Activated gamma-delta T cell treated with anti-CD3 and anti-CD28 coated beads, Interleukin-2, amount 50 U/mL, for 16 hours (primary cell): ENCODE measurements at places on chromosomes 12 and 14.

- no peak for DNase-seq
Measured at GRCh38 chr12:71684081-71684480, 1.8 kb upstream of the TMEM19 start.

DNA sequence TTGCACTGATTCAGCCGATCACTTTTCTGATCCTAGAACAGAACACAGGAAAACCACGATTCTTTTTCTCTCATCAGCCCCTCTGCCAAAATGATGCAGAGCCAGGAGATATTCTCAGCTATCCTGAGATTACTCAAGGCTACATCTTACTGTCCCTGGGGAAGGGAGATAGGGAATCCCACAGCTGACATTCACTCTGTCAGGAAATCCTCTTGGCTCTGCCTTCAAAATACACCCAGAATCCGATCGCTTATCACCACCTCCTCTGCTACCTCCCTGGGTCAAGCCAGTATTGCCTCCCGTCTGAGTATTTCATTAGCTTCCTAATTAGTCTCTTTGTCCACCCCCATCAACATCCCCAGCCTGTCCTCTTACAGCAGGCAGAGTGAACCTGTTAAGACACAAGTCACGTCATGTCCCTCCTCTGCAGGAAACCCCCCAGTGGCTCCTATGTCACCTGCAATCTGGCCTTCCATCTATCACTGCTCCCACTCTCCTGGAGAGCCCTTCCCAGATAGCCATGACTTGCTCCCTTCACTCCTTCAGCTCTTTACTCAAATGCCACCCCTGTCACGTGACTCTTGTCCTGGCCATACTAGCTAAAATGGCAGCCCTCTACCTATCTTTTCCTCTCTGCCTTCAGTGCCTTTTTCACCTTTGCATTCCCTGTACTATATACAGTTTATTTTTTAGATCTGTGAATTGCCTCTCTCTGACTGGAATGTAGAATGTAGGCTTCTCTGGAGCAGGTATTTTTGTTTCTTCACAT is 70.3 kb downstream of the GALNT4 start:
- no peak for DNase-seq

- DNase-seq: no peak
Measured at GRCh38 chr12:76571256-76571655, 11.7 kb upstream of the OSBPL8 start.

GRCh38 chr14:90641615-90642243 is 174.5 kb downstream of the TTC7B start:
- DNase-seq: no peak

DNA sequence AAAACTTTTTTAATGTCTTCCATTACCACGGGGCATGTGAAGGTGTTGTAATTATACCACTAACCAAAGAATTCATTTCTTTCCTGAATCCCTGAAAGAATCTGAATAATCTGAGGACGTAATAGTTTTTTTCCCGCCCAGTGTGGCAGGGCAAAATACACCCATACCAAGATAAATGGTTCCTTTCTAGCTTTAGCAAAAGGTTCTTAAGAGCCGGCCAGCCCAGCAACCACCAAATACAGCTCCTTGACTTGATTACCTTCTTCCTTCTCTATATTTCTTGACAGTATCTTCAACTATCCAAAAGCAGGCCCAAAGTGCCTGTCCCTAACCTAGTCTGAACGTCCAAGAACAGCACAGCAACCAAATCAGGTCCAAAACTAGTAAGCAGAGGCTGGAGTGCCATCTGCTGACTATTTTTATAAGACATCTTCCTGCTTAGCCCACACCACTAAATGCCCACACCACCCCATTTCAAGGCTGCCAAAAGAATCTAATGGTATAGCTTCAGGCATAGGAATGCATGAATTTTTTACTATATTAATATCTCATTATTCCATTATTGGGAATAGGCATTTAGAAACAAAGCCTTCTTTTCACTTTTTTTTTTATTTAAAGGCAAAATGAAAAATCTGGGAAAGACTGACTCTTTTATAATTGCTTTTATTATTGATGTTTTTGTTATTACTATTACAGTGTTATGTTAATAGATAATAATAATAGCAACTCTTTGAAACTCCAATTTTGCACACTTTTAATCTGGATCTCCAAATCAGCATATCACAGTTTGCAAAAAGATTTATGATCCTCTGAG is 524.4 kb downstream of the MED13L start:
- no peak for DNase-seq

DNA sequence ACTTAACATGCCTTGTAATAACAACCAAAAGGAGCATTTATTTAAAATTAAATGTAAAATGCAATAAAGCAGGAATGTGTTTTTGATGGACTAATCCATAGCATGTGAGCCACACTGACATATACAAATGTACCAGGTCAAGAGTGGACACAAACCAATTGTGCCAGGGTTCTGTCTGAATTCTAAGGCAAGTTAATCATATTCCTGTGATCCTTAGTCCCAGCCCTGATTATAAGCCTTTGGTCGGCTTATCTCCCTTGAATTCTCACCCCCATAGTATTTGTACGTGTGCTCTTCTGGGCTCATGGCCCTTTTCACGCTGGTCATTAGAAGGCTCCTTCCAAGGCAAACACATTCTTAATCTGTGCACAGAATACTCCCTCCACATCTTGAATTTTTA is 10.6 kb upstream of the SRSF5 start:
- no peak for DNase-seq

- no peak for DNase-seq
Measured at GRCh38 chr12:78081590-78082314, 251.1 kb downstream of the NAV3 start.

- DNase-seq: peak; percentile 39
Measured at GRCh38 chr14:55354500-55354899, 57.1 kb downstream of the ATG14 start.
